ENCODE measurements at places on chromosomes 3 and 15.
A peak's percentile ranks its signal among the peaks of the same experiment; 100 is the strongest.

DNA sequence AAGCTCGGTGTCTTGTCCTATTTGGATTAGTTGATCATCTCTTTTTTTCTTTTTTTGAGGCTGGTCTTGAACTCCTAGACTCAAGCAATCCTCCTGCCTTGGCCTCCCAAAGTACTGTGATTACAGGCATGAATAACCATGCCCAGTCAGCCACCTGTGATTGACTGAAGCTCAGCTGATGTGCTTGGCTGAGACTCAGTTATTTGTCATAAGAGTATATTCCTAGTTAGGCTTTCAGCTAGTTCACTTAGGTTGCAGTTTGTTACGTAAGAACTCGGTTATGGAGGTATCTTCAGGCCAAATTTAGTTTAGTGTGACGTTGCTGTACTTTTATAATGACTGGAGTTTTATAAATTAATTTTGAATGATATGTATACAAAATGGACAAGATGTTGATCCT lies 365.0 kb downstream of the SV2B start:
- DNase-seq, result no peak

DNA sequence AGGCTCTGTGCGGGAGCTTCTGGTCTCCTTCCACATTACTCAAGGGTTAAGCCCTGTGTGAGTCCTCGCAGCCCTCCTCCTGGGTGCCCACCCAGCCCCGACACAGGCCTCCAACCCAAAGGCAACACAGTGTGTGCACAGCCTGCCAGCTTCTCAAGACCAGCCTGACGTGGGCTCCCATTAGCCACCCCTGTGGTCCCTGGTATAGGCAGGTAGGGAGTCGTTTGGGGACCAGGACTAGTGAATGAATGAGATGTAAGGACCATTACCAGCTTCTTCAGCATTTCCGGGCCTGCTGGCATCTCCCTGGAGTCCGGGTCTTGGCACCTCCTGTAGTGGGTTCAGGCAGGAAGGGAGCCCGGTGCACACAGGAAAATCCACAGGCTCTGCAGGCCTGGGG lies 20.2 kb upstream of the PLXNA1 start:
- no peak for DNase-seq

GRCh38 chr15:41530363-41530956 lies 13.6 kb downstream of the RPAP1 start:
- no peak for DNase-seq

DNA sequence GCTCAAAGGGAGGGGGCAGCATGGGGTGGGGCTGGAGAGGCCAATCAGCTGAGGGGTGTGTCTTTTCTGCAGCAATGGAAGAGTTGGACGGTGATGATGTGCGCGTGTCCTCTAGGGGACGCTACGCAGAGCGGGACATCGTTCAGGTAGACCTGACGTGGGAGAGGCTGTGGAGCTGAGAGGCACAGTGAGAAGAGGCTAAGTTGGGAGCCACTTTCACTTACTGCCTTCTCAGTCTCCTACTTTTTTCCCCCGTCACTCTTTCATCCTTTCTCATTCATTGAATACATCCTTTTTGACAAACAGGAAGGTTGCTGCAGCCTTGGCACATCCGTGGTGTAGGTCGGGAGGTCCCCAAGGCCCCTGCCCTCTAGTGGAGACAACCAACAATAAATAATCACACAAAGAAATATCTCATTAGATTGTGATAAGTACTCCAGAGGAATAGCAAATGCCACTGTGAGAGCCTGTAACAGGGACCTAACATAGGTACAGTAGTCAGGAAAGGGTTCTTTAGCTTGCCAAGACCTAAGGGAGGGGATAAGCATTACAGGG lies 4.4 kb upstream of the BRPF1 start:
- peak; percentile 59 for DNase-seq

- DNase-seq, result no peak
Observed at GRCh38 chr3:19213603-19214220, 65.4 kb downstream of the KCNH8 start.

- no peak for DNase-seq
Observed at GRCh38 chr15:86829245-86829644, 749.6 kb downstream of the AGBL1 start.

DNA sequence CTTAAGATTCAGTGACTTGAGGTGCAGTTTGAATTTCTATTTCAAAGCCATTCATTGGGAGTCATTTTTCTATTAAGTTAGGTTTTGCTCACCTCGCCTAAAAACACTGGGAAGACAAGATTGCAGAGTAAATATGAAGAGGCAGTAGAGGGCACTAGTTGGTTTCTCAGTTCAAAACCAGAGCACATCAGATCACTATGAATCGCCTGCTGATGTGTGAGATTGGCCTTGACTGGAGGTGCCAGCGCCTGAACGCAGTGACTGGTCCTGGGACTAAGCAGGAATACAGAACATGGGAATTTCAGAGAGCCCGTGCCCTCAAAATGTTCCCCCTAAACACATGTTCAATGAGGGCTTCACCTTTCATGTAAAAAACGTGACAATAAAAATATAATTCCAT lies 229.0 kb downstream of the ITPR1 start:
- peak; percentile 56 for DNase-seq

DNA sequence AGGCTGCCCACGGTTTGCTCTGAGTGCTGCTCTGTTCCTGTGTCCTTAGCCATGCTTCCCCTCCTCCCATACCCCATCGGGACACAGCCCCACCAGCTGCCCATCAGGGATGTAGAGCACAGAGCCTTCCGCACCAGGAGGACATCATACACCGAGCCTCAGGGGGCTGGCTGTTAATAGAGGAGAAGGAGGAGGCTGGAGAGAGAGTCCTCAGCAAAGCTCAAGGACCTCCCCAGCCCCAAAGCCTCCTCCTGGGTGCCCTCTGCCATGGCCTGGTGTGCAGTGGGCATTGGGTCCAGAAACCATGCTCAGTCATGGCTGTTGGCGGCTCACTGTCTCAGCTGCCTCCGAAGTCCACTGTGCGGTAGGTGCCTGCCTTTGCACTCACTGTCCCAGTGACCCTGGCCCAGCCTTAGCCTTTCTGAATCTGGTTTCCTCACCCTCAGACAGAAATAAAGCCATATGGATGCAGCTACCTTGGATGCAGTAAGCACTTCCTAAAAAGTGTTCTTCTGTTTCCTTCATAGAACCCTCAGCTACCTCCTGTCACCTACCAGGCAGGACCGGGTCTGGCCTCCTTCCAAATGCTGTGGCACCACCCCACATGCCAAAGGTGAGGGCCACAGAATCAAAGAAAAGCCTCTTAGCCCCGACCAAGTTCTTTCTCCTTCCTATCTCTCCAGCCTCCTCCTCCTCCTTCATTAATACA lies 53.9 kb downstream of the ACAD9 start:
- DNase-seq, result no peak

- DNase-seq, result no peak
Observed at GRCh38 chr15:71708051-71708429, 102.3 kb upstream of the NR2E3 start.

GRCh38 chr3:183156266-183156665 lies 6.3 kb downstream of the LAMP3 start:
- no peak for DNase-seq

GRCh38 chr15:82952158-82953081 lies at the start of gene HOMER2:
Gene HOMER2, minus strand, starts transcription at chr15:82952720. Its CDS starts 185 bp downstream, at chr15:82952535.
- no peak for DNase-seq

DNA sequence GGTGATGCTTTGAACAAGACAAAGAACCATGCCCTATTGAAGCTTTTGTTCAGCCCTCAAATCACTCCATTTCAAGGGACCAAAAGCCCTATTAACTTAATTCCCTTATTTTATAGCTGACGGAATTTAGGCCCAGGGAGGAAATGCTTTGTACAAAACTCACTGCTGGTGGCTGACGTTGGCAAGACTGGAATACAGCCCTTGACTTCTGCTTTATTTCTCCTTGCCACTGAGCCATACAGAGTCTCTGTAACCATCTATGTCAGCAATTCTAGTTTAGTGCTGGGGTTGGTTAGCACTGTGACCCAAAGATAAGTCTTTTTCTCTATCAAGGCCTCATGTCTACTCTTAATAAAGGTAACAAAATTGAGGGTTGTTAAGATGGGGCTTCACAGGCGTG lies 316.1 kb upstream of the TPRG1 start:
- no peak for DNase-seq

DNA sequence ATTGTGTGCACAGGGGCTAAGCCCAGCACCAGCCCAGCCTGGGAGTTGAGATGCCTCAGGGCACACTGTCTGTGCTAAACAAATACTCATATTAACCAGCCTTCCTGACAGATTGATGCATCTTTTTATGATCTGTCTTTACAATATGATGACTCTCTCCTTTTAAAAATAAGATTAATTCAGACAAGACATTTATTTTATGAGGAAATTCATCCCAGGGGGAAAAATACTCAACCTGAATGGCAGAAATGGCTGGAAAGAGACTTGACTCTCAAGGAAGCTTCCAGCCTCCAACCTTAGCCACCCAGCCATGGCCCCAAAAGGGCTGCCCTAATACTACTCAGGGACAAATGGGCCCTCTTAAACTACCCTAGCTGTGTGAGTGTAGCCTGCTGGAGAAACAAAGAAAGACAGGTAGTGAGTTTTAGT lies 46.9 kb downstream of the NOX5 start:
- DNase-seq, result no peak

DNA sequence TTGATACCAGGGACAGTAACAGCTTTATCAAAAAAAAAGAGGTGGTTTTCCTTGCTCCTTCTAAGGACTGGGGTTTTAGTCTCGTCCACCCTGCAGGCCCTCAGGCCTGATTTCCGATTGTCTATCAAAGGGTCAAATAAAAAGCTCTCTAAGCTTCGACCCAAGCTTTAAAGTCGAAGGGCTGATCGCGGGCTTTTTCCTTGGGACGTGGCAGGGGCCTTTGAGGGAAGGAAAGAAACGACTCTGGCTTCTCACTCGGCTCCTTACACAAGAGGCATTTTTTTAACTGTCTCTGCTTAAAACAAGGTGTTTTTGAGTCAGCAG lies 354 bp upstream of the KLHL24 start:
- no peak for DNase-seq

- DNase-seq, result no peak
Observed at GRCh38 chr3:173762501-173762900, 365.0 kb downstream of the NLGN1 start.

- DNase-seq, result no peak
Observed at GRCh38 chr3:62723166-62723913, 151.9 kb downstream of the CADPS start.

GRCh38 chr3:122989856-122990575 lies 37.5 kb downstream of the SEMA5B start:
- no peak for DNase-seq

DNA sequence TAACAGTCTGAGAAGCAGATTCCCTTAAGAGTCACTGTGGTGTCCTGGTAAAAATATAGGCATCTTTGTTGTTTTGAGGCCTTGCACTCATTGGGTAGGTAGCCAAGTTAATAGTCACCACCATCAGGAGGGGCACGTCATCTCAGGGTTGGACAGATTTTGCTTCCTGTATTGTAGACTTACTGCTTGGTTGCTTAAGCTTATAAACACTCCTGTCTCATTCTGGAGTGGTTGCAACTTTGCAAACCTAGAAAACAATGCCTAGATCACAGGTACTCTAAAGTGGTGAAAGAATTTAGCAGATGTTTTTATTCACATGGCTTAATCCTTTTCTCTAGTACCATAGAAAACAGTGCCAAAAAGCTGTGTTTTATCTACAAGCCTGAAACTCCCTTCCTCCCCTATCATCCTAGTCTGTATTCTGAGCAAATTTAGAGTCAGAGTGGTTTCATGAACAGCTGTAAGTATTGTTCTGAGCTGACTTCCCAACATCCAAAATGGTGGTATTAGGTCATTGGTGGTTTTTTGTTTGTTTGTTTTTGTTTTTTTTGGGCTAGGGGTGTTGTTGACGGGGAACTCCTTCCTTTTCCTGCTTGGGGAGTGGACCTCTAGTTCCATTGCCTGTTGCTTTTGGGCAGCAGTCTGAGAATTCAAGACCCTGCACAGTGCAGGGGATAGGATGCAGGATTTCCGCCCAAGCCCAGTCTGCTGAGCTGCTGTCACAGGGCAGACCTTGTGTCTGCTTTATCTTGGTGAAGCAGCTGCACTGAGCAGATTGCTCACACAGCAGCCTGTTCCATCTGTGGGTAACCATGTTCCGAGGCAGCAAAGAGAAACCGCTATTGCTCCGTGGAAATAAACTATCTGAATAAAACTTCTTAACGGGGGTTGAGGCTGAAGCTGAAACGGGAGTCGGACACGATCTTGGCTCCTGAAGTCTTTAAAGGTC lies 202.0 kb downstream of the AKAP13 start:
- peak; percentile 56 for DNase-seq

- DNase-seq, result no peak
Observed at GRCh38 chr3:27160146-27160545, 209.0 kb downstream of the NEK10 start.

GRCh38 chr3:172707030-172707429 lies 3.8 kb downstream of the NCEH1 start:
- DNase-seq, result no peak

DNA sequence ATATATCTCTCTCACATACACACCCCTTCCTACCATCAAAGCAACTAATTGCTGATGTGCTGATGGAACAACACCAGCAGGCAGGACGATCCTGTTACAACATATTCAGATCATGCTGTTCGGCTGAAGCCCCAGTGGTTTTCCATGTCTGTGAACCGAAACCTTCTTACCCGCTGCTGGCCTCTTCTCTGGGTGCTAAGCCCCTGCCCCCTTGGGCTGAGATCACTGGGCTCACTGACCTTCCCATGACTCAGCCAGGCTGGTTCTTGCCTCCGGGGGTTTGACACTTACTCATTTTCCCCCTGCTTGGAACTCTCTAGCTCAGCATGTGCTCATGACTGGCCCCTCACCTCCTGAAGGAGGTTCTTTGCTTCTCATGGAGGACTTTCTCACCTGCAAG lies 122.0 kb upstream of the RGMA start:
- no peak for DNase-seq

GRCh38 chr3:42683875-42684598 lies 1.3 kb upstream of the KLHL40 start:
- DNase-seq, result peak; percentile 28

GRCh38 chr3:188278717-188279324 lies 124.9 kb downstream of the LPP start:
- no peak for DNase-seq

GRCh38 chr15:98067339-98067738 lies 106.8 kb downstream of the ARRDC4 start:
- DNase-seq, result no peak

- no peak for DNase-seq
Observed at GRCh38 chr15:60766391-60767128, 287.6 kb upstream of the ICE2 start.

DNA sequence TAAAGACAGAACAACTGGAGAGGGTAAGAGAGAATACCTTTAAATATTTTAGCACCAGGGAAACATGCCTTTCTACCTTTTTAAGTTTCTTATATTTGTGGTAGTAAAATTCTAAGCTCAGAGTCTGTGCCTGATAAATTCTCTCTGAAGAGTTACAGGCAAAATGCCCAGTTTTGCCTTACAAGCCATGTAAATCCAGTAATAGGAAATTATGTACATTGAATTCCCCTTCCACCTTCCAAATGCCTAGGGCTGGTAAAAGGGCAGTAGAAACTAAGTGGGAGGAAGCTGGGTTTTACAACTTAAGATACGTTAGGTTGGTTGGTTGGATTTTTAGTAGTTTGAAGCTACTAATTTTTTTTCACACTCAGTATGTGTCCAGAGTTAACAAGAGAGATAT lies 43.1 kb upstream of the TP63 start:
- DNase-seq, result no peak

- no peak for DNase-seq
Observed at GRCh38 chr3:165196577-165197480, 645 bp upstream of the SLITRK3 start.

GRCh38 chr15:91912336-91912735 lies 58.8 kb downstream of the SLCO3A1 start:
- no peak for DNase-seq

- DNase-seq, result no peak
Observed at GRCh38 chr3:187212705-187213104, 15.4 kb downstream of the RTP1 start.

Measured in CD4-positive, alpha-beta T cell treated with Interferon alpha-2 for 1 hour (primary cell).